GDM1 (cell line): ENCODE measurements at places on chromosomes 12 and 14.
A peak's percentile ranks its signal among the peaks of the same experiment; 100 is the strongest.

- DNase-seq, result no peak
Observed at GRCh38 chr14:89331398-89331797, 85.6 kb downstream of the FOXN3 start.

DNA sequence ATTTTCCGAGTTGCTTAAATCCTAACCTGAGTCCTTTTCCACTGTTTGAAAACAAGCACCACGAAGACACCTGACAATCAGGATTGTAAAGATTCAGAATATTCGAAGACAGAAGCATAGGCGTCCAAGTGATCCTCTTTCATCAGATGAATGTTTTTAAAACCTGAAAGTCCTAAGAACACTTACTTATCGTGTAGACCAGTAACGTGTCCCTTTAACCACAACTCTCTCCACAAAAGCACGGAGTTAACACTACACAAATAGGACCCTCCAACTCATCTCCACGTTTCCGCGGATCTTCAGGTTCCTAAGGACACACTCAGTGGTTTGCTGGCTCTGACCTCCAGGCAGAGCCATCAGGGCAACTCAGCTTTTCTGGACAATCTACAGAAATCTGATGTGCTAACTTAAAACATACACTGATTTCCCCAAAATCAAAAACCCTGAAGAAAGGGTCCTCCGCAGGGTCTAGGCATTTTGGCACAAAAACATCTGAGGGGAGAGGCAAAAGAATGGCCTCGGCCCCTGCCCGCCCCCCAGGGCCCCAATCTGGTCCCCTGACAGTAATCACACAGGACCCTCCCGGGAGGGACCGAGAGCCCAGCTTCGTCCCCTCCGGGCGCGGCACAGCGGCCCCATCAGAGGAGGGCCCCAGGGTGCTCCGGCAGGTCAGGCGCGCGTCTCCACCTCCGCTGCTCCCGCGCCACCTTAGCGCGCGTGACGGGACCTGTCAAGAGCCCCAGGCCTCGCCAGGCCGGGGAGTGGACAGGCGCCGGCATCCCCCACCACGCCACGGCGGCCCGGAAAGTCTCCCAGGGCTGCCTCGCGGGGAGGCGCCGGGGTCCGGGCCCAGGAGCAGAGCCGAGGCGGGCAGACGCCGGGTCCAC, 925 bp downstream of the DICER1 start:
- no peak for DNase-seq

DNA sequence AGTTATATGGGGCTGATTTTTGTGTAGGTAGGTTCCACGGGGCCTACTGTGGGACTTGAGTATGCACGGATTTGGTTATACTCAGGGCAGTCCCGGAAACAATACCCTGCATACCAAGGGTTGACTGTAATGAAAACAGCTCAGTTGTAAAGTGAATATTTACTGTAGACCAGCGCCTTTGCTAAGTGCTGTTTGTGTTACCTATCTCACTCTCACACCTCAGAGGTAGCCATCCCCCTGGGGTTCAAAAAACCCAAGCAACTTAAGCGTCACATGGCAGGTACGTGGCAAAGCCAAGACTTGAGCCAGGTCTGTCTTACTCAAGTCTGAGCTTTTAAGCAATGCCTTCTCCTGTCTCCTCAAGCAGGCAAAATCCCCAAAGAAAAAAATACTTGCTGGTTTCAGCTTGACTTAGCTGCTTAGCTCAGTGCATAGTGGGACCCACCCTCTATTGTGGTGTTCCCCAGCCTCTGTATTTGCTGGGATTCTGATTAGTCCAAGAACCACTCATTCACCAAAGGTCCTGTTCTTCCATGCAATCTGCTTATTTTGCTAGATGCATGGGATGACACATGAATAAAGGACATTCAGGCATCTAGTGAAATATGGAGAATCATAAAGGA, 34.2 kb upstream of the STRN3 start:
- DNase-seq, result no peak

DNA sequence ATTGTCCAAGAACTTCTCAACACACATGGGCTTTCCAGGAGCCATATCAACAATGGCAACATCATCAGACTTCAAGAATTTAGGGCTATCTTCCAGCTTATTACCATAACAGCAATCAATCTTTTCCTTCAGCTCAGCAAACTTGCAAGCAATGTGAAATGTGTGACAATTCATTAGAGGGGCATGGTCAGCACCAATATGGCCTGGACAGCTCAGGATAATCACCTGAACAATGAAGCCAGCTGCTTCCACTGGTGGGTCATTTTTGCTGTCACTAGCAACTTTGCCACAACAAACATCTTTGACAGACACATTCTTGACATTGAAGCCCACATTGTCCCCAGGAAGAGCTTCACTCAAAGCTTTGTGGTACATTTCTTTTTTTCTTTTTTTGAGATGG, 5.9 kb upstream of the NEDD1 start:
- DNase-seq, result no peak

GRCh38 chr12:125217308-125217707, 152.1 kb downstream of the AACS start:
- DNase-seq, result no peak

GRCh38 chr14:72742118-72742837, 151.6 kb downstream of the DPF3 start:
- no peak for DNase-seq

DNA sequence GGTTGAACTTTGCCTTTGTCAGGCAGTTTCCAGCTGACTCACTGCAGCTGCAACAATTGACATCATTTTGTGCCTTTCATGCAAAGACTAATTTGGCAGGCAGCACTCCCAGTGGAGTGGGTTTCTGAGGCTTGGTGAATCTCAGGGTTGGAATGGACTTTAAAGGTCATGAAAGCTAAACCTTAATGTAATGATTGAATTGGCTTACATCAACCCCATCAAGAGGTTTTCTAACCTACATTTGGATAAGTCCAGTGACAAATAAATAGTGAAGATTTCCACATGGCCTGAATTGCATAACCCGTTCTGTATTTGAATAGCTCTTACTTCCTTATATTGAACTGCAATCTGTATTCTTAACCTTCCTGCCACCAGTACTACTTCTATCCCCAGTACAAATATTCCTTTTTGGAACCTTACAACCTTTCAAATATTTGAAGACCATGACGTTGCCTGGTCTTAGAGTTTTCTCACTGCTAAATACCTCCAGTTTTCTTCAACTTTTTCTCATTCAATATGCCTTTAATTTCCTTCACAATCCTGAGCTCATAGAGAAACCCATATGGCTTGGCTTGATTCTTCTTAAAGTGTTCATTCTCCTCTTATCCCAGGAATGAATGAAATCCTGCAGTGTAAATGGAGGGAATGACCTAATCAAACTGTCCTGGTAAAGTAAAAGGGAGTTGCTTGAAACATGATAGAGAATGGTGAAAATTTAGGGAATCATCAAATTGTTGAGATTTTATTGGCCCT, 168.1 kb upstream of the NOVA1 start:
- DNase-seq, result no peak

DNA sequence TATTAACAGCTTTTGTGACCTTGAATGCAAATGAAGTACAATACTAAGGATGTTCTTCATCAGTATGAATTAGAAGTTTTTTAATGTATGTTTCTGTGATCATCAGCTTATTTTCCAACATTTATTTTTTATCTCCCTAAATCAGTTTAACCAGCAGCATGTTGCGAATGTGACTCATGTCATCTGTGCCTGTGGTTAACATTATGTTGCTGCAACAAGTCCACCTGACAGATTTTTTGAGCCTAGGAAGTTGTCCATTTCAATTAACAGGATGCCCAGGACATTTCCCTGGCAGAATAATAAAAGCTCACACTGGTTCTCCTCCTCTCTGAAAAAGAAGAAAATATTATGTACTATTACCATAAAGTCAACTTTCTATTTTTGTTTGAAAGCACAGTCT, 155.5 kb downstream of the SYT1 start:
- DNase-seq, result no peak

DNA sequence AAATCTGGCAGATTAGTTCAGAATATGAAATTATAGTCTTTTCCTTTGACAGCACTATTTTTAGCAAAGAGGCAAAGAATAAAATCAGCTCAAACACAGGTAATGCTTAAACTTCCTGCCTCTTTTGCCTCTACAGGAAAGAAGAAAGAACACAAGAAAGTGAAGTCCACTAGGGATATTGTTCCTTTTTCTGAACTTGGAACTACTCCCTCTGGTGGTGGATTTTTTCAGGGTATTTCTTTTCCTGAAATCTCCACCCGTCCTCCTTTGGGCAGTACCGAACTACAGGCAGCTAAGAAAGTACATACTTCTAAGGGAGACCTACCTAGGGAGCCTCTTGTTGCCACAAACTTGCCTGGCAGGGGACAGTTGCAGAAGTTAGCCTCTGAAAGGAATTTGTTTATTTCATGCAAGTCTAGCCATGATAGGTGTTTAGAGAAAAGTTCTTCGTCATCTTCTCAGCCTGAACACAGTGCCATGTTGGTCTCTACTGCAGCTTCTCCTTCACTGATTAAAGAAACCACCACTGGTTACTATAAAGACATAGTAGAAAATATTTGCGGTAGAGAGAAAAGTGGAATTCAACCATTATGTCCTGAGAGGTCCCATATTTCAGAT, 17.4 kb downstream of the TMPO start:
- DNase-seq, result peak; percentile 2

GRCh38 chr12:49974231-49974675, 1.5 kb downstream of the AQP6 start:
- DNase-seq, result no peak

DNA sequence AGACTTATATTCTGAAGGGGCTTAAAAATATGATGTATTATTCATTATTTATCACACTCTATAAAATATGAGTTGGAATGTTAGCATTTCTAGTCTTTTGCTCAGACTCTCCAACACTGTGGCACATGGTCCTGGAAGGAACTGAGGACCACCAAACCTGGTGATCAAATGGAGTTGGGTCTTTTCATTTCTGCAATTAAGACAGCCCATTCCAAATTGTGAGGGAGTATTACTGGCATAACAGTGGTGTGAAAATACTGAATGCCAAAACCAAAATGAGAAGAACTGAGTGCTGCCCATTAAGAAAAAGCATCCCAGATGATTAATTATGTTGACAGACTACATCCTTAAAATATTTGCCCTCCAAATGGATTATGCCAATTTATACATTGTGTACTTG, 90.8 kb downstream of the NPAS3 start:
- DNase-seq, result no peak

DNA sequence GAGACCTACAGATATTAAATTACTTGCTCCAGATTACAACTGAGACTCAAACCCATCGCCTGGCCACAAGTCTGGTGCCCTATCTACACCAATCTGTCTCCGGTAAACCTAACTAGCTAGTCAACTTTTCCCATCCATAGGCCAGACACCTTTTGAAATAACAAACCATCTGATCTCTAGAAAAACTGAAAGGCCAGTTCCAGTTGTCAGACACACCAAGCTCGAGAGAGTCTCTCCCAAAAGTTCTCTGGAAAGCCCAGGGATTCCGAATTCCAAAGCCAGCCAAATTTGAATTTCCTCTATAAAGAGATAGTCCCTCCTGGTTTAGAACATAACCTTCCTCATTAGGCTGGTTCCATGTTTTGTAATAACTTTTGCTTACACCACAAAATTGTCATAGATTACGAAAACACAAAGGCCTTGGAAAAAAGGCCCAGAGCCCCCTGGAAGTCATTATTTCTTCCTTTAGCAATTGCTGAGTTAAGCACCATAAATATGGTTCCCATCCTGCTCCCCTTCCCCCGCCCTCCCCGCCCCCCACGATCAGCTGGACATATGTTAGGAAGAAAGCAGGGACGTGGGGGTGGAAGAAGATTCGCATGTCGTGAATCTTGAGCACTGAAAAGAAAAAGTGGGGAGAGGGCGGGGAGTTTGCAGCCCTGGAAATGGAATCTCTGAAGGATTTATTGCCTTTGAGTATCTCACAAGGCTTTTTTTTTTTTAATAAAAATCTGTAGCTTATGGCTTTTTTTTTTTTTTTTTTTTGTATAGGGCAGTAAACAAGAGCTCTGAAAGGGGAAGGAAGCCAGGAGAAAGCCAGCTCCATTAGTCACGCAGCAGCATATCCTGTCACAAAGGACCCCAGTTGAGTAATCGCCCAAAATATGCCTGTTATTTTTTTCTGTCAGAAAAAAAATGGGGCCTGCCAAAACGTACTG, 110.4 kb downstream of the ZFP36L1 start:
- DNase-seq, result peak; percentile 85

DNA sequence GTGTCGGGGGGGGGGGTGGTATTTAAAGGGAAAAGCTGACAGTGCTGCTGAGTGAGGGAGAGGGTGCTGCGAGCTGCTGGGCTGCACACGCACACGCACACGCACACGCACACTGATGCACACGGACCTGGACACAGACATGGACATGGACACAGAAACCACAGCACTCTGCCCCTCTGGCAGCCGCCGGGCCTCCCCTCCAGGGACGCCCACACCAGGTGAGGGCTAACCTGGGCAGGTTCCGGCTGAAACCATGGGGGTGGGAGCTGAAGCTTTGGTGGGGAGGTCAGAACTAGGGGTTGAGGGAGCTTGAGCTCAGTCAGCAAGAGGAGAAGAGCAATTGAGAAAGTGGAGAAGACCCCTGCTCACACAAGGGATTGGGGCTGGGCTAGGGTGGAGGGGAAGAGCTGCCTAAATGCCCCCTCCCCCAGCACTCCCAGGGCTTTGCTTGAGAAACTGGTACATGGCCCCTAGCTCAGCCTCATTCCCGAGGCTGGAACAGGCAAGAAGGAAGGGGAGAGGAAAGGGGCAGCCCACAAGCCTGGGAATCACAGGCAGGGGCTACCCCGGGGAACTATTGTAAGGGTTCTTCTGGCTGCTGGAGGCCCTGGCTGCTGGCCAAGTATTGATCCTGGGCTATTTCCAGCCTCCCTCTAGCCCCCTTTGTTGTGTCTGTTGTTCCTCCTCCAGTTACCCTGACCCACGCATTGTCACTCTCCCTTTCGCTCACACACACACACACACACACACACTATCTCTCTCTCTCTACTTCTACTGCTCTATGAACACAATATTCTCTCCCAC, at the start of gene REM2:
TSS of gene REM2 (plus strand) at position 50 of the 804 bp plus-strand sequence. CDS start at position 116, 66 bp downstream.
- DNase-seq, result no peak

GRCh38 chr14:98742001-98742400, 530.0 kb downstream of the BCL11B start:
- no peak for DNase-seq

DNA sequence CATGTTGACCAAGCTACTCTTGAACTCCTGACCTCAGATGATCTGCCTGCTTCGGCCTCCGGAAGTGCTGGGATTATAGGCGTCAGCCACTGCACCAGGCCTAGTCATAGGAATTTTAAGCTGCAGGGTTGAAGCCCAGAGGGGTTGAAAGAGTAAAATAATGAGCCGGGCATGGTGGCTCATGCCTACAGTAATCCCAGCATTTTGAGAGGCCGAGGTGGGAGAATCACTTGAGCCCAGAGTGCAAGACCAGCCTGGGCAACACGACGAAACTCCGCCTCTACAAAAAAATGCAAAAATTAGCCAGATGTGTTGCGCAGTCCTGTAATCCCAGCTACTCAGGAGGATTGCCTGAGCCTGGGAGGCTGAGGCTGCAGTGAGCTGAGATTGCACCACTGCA, 69.6 kb downstream of the GALNT8 start:
- DNase-seq, result no peak

GRCh38 chr12:119857041-119857591, 20.0 kb downstream of the CIT start:
- DNase-seq, result no peak

- DNase-seq, result no peak
Observed at GRCh38 chr14:47365233-47365632, 310.2 kb downstream of the MDGA2 start.
